ENCODE measurements at places on chromosomes 5 and 9.

GRCh38 chr9:137113385-137114159, 961 bp downstream of the DPP7 start:
- DNase-seq = no peak

GRCh38 chr9:38091310-38092199, 22.5 kb upstream of the SHB start:
- DNase-seq = no peak

GRCh38 chr5:6419340-6419852, 29.3 kb upstream of the UBE2QL1 start:
- DNase-seq = no peak

- DNase-seq = no peak
These were observed 33.5 kb downstream of the MOCS2 start for GRCh38 chr5:53076014-53076583.

DNA sequence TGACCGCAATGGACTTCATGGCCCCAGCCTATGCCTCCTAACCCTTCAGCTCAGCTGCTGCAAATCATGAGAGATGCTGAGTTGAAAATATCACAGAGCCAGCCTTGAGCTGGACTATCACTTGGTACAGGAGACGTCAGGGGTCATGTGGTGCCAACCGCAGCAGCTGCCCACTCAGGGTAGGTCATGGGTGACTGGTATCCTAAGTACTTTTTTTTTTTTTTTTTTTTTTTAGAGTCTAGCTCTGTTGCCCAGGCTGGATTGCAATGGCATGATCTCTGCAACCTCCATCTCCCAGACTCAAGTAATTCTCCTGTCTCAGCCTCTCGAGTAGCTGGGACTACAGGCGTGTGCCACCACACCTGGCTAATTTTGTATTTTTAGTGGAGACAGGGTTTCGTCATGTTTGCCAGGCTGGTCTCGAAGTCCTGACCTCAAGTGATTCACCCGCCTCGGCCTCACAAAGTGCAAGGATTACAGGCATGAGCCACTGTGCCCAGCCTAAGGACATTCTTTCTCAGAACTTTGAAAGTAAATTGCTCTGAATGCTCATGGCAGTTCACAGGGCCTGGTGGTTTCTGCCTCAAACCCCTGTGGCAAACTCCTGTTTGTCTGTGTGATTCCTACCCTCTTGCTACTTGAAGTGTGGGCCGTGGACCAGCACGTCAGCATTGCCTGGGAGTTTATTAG, 21.3 kb downstream of the WWC1 start:
- no peak for DNase-seq

- no peak for DNase-seq
These were observed 37.8 kb upstream of the CRB2 start for GRCh38 chr9:123318202-123318601.

GRCh38 chr9:4422495-4422894, 67.8 kb upstream of the SLC1A1 start:
- DNase-seq = no peak

DNA sequence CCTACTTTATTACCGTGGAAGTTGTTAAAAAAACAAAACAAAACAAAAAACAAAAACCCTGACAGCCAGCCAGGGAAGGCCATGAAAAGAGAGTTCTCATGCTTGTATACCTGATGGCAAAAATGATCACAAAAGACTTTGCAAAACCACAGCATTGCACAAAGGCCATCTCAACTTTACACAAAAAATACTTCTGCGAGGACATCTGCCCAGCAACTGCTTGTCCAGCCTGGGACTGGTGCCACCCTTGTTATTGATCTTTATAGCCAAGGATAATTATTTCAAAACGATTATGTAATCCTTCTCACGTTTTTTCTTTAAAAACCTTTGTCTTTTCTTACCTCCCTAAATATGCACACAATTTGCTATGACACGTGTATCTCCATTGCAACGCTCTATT, 42.2 kb upstream of the SLC28A3 start:
- no peak for DNase-seq

DNA sequence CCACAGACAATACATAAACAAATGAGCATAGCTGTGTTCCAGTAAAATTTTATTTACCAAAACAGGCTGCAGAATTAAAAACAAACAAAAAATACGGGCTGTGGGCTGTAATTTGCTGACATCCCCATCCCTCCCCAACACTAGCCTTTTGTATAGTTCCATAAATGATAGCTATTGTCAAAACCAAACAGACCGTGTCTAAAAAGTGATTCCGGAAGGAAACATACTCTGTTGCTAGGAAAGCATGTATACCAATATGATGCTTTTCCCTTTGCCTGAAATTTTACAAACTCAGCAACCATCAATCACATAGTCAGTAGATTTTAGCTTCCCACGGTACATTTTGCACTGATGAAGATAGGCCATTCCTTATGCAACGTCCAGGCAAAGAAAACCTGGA, 80.0 kb downstream of the TMEM215 start:
- no peak for DNase-seq

DNA sequence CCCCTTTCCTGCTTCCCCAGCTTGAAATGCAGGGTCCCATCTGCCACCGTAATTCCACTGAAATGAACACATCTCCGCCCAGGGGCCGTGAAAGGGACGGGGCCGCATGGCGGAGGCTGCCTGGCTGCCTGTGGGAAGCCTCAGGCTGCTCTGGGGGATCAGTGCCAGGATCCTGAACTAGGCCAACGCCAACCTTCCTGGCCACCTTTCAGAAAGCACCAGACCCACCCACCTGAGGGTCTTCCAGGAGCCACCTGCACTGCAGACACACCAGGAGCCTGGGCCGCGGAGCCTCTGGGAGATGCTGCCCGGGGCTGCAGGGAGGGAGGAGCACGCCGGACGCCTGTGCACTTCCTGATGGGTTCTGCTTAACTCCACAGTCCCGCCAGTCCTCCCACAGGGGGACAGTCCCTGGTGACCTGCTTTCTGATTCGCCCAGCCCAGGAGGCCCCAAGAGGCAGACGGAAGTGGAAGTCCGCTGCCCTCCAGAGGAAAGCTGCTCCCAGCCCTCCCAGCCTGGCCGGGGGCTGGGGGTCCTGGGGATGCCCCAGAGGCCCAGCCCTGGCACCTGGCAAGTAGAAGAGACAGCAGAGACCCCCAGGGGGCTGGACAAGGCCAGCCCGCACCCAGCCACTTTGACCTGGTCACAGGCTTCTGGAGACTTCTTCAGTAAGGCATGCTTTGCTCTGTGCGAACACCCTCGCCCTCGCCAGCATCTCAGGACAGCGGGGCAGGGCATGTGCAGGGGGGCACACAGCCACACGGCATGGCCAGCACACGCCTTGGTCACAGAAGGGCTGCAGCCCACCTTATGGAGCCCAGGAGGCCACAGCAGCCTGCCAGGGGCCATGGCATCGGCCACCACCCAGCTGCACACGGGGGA, at the start of gene CARD9:
Gene CARD9, minus strand, starts transcription at position 370 of the 883 bp plus-strand sequence. CDS start 1,591 bp downstream, outside the sequence.
- no peak for DNase-seq

DNA sequence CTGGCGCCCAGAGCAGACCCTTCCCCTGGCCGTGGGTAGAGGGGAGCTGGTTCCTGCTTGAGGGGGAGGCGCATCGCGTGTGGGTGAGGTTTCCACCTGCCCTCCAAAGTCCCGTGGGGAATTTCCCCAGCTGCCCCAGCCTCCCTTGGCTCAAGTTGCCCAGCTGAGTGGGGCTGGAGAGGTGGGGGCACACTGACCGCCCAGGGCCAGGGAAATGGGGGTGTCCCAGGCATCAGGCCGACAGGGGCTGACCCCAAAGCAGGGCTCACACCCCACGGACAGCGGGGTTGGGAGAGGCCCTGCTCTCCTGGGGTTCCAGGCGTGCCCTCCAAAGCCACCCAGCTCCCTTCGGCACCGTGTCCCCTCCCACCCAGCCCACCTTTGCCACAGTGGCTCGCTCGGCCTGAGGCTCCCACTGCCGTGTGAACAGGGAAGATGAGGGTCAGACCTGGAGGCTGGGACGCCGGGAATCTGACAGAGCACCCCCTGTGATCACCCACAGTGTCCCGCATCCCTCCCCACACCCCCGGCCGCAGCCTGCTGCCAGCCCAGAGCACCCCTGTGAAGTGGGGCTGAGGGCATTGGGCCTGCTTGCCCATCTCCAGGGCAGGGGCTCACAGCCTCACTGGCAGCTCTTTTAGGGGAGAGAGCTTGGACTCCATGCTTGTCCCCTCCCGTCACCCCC, 933 bp upstream of the EGFL7 start:
- no peak for DNase-seq
